SIG-M5 (cell line): ENCODE measurements at places on chromosomes 16 and 17.

GRCh38 chr17:1384905-1385435, 15.1 kb downstream of the YWHAE start:
- DNase-seq: no peak

DNA sequence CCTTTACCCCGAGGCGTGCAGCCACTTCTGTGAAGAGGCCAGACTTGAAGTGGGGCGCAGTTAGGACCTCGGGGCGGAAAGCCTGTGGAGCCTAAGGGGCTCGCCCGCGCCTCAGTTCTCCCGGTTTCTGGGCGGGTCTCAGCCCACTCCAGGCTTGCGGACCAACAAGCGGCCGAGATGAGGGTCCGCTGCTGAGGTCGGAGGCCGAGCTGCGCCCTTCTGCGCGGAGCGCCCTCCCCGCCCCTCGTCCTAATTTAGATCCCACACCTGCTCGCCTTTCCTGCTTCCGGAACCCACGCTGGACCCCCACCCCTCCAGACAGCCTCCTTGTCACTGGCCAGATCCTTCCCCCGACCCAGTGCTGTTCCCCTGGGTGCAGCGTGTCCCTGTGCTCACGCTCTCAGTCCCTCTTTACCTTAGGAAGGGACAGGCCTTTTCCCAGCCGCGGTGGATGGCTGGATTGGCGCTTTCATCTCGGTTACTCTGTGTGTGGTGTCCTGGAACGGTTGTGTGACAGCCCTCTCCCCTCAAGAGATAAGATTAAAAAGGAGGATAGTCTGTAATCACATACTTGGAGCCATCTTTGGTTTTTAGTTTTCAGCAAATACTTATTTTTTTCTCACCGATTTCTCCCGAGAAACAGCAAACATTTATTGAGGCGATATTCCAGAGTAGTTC, 933 bp upstream of the ATXN7L3 start:
- DNase-seq: no peak

GRCh38 chr17:83052241-83052564, 27.2 kb upstream of the METRNL start:
- no peak for DNase-seq

DNA sequence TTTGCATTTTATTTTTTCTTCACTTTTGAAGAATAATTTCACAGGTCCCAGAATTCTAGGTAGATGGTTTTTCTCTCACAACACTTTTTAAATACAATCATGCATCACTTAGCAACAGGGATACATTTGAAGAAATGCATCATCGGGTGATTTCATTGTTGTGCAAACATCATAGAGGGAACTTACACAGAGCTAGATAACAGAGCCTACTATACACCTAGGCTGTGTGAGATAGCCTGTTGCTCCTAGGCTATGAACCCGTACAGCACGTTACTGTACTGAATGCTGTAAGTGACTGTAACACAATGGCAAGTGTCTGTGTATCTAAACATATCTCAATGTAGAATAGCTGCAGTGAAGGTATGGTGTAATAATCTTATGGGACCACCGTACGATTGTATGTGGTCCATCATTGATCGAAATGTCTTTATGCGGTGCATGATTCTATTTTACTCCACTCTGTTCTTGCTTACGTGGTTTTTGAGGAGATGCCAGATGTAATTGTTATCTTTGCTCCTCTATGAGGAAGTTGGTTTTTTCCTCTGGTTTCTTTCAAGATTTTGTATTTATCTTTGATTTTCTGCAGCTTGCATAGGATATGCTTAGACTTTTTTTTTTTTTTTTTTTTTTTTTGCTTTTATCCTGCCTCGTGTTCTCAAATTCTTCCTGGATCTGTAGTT, 35.5 kb upstream of the TMEM92 start:
- DNase-seq: no peak

- DNase-seq: no peak
These were observed 5.1 kb downstream of the UBE2I start for GRCh38 chr16:1314399-1315068.

DNA sequence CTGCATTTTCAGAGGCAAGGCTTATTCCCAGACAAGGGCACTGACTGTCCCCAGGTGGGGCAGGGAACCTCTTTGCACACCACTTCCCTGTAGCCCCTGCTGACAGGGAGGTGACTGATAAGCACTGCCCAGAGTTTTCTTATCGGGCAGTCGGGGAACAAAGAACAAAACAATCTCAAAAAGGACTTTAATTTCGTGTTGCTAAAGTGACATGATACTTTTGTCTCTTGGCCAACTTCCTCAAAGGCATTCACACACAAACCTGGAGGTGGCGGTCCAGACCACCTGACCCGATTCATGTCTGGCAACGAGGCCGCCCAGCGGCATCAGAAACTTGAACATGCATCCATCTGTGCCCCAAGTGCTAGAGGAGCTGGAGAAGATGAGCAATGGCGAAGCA, 28.9 kb downstream of the ZDHHC7 start:
- DNase-seq: no peak

GRCh38 chr16:49704586-49705155, 151.2 kb downstream of the ZNF423 start:
- DNase-seq: no peak

DNA sequence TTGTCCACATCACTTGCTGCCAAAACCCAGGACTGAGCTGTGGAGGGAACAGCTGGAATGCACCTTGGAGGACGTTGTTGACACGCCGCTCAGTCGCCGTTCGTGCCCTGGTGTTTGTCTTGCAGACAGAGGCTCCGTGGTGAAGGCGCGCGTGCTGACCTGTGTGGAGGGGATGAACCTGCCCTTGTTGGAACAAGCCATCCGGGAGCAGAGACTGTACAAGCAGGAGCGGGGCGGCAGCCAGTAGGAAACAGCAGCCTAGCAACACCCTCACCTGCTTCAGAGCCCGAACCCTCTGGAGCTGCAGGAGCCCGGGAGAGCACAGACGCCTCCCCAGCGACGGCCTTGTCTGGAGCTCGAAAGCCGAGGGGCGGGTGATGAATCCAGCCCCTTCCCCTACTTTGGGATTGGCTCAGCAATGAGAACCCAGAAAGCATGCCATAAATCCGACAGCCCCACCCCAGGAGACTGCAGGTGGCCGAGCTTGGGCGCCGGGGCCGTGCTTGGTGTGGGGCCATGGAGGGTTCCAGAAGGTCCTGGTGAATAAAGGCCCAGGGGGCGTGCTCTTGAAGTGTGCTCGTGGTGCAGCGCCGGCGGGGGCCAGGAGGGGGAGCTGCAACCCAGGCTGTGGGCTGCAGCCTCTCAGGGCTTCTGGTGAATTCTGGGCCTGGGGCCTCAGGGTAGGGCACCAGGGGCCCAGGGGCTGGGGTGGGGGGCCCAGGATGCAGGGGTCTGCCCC, 470 bp upstream of the CDK3 start:
- DNase-seq: no peak

- DNase-seq: no peak
These were observed 52.6 kb downstream of the PIGL start for GRCh38 chr17:16269658-16270057.

DNA sequence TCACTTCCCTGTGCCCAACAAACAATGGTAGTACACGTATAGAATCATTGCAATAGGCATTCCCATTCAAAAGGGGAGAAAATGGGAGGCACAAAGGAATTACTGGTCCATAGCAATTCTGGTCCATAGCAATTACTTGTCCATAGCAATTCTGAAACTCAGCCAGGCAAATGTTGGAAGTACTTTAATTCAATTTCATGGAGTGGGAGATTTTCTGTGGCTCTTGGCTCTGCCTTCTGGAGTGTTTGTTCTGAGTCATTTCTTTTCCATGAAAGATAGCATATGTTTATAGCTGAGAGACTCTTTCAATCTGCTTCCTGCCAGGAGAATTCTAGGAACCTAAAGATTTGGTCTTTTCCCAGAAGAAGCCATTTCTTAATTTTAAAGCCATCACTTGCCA, 182.8 kb upstream of the ELAC2 start:
- no peak for DNase-seq

DNA sequence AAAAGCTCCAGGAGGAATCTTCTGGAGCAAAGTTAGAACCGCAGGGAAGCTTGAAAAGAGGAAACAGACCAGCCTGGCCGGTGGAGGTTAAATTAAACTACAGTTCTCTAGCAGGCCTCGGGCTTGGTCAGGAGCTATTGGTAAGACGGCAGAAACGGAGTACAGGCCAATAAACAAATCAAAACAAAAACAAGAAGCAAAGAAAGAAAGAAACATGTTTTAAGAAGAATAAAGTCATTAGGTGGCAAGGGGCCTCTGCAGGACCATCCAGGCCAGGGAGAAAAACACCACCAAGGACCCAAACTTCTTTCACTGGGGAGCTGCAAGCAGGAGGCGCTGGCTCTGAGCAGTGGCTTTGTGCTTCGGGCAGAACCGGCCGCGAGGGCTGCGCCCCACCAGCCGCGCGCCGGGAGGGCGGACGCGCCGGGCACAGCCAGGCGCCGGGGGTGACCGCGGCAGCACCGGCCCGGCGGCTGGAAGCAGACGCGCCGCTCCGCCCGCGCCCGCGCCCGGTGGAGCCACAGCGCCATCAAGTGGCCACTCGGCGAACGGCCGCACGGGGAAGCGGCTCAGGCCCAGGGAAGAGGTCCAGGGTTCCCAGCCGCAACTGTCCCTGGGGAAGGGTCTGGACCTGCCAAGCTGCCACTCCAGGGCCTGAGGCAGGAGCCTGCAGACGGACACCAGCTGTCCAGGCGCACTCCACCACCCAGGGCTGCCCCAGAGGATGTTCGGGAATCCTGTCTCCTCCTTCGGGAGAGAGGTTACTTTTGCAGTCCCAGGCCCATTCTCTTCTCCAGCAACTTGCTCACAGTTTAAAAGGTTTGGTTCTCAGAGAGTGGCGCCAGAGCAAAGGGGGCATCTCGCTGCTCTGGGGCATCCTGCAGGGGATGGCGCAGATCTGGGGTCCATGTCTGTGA, 419.4 kb downstream of the SOX9 start:
- DNase-seq: no peak

GRCh38 chr16:30379158-30379783, 3.1 kb downstream of the SEPTIN1 start:
- no peak for DNase-seq

- no peak for DNase-seq
These were observed at the start of gene HSF5 for GRCh38 chr17:58487589-58488427. TSS of gene HSF5 (minus strand) at chr17:58488408. CDS start at chr17:58488274, 134 bp downstream.

GRCh38 chr17:27872776-27873175, 20.4 kb downstream of the LYRM9 start:
- no peak for DNase-seq

DNA sequence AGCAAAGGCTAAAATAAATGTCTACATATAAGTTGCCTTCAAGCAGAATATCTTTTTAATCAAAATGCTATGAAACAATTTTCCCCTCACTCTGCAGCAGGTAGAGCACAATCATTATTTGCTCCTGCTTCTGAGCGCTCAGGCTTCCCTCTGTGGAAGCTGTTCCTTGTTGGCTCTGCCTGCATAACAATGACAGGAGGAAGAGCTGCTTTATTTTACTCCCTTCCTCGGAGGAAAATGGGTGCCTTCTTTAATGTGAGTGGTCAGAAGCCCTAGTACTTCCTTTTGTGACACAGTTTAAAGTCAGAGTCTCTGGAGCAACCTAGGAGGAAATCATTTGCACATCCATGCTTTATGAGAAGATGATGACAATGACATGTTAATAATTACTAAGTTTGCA, 492.1 kb downstream of the CDH8 start:
- no peak for DNase-seq

- DNase-seq: no peak
These were observed 5.7 kb upstream of the B9D1 start for GRCh38 chr17:19368229-19368628.

DNA sequence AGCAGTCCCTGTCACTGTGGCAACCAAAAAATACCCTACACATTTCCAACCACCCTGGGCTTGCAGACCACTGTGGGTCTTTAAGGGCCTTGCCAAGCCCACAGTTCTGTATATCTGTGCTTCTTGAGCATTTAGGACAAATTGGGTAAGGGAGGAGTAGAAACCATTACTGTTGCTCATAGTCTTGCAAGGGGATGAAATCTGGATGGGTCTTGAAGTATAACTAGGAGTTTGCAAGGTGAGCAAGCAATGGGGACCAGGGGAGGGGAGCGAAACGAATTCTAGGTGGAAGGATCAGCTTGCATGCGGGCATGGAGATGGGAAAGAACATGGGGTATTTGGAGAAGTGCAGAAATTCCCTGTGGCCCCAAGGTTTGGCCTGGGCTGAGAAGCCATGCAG, 202.9 kb downstream of the RAB11FIP4 start:
- DNase-seq: no peak

DNA sequence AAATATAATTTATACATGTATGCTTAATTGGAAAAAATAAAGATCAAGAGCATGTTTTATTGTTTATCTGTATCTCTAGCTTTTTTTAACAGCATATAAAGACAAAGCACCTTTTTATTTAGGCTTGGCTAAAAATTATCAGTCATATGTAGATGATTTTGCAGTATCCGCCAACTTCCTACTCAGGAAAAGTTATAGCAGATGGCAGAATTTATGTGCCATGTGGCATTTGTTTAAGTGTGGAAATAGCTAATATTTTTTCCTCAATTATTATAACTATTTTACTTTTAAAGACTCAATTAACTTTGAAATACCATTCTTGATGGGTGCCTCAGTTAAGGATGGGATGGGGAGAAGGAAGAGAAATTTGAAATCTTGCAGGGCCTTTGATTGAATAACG, 762.1 kb upstream of the RBFOX1 start:
- no peak for DNase-seq

DNA sequence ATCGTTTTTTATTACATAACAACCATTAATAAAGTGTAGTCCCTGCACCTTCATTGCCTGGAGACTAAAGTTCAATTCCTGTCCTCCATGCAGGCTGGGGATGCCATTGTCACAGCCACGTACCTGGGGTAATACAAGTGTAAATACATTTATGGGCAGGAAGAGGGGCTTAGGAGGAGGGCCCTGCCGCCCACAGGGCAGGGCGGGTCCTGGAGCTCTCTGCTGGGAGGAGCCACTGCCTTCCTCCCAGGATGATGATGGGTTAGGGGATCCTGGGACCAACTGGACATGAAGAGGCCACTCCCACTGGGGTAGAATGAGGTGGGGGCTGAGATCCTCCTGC, 44.1 kb upstream of the SLC38A10 start:
- DNase-seq: no peak

DNA sequence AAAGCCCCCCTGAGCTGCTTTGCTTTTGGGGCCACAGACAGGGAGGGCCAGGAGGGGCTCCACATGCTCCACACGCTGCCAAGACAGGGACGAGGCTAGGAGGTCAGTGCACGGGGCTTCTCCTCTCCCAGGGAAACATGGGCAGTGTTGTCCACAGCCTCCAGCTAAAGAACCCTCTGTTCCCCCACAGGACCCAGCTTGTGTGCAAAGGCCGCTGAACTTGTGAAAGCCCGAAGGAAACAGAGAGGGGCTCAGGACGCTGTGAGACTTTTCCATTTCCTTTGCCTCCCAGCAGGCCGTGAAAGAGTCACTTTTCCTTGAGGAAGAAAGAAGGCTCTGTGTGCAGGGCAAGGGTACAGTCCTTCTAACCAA, 9.7 kb downstream of the CDRT4 start:
- DNase-seq: no peak

- no peak for DNase-seq
These were observed 52.6 kb downstream of the COX10 start for GRCh38 chr17:14121952-14122351.
